Femur (tissue), 1 donor: ENCODE measurements at places on chromosomes 2 and 18.

- DNase-seq = no peak
Observed at GRCh38 chr2:168573128-168573903, 117.2 kb downstream of the CERS6 start.

DNA sequence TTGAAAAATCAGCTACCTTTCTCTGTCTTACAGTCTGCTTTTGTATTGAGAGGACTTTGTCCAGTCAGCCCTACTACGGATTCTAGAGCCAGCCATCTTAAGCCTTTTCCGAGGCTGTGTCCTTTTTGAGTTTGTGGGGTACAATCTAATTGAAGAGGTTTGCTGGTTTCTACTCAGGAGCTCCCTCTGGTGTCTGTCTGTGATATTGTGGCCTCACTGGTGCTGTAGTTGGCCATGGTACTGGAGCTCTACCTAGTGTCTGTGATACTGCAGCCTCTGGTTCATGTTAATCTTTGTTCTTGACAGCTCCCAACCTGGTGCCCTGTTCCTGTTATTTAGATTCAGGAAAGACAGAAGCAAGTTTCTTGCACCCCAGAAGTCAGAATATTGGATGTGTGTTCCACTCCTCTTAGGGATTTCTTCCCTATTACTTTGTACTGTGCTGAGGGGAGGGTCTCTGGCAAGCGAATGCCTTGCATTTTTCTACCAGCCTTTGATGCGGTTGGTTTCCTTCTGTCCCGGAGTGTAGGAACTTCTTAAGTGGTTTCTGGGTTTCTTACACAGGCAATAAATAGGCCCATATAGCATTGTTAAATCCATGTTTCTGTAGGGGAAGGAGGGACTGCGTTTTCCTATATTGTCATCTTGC, 78.5 kb downstream of the ACSL3 start:
- DNase-seq = peak; percentile 36

DNA sequence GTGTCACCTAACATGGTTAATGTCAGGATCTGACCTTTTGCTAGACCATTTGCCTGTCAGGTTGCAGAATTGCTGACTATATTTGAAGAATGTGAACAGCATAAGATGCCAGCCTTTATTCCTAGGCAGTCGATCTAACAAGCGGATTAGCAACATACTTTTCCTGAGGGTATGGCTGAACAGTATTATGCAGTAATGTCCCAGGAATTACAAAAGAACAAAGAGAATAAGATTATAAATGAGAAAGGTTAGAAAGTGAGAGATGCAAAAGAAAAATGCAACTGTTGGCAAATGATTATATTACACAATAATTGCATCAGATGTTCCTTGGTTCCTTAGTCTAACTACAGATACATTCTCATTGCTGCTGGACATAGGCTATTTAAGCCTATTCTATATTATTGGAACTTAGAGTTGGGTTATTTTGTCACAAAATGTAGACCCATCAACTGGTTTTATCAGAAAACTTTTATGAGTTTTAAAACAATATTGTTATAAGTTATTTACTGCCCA, 647.1 kb upstream of the CRIM1 start:
- DNase-seq = no peak

DNA sequence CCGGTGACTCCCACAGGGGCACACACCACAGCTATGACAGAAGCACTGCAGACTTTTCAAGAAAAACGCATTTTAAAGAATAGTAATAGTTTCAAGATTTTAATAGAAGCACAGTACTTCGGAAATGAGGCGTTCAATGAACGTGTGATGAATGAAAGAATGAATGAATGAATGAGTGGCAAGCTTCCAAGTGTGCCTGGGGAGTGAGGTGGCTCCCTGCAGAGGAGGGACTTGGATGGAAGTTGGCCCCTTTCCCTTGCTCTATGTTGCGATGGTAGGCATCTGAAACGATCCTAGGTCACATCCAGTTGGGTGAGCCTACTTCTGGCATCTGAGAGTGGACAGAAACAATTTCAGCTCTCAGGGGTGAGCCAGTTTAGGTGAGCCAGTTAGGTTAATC, 65.6 kb downstream of the NCKAP5 start:
- DNase-seq = no peak

DNA sequence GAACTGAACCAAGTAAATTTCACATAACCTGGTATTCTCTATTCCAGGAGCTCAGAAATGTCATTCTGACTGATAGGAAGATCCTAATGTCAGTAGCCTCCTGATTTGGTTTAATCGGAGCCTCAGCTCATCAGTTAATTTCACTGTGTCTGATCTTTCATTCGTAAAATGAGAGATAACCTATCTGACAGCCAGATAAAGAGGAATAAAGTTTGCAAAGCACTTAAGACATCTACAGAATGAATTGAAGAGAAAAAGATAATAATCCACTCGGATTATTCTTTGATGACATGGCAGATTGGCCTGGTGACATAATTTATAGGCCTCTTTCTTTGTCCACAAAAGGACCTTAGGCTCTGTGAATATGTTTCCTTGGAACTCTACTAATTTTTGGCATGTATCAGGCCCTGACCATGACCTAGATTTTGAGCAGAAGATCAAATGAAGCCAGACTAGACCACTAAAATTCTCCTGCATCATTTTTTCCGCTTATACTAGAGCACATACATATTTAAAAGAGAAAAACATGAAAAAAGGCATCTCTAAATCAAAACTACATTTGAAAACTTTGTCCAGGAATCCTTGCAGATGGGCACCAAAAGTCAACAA, 312.4 kb downstream of the MTX2 start:
- DNase-seq = no peak

DNA sequence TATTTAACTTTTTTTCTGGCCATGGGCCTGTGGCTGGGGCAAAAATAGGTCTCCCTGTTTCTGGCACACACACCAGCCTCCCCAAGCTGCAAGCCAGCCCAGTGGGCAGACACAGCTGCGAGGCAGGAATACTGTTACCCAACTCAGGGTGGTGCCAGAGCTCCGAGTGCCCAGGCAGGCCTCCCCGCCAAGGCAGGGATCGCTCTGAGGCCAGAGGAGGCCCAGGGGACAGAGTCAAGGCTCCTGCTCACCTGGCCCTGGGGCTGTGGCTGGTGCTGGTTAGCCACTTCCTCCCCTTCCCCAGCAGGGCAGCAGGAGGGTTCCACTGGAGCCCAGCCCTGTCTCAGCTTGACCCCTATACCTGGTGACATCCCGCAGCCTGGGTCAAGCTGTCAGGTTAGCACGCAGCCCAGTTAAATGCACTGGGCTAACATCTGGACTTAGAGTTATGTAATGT, 67.1 kb upstream of the EPAS1 start:
- DNase-seq = no peak

DNA sequence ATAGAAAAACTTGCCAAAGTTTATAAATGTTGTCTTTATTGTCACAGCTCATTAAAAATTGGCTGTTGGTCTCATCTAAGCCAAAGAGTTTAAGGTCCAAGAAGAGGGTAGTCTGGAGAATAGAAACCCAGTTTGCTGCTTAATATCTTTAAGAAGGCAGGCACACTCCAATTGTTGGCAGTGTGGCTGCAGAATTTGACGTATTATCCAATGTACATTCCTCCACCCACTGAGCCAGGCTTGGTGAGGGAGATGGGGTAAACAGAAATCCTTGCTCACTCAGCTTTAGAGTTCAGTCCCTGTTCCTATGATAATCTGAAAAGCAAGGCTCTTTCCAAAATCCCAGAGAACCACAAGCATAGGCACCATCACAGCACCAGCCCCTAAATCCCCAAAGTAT, 10.7 kb upstream of the ADD2 start:
- DNase-seq = no peak

GRCh38 chr2:223586261-223586660, 15.9 kb downstream of the SCG2 start:
- no peak for DNase-seq

- no peak for DNase-seq
Observed at GRCh38 chr2:164657129-164657528, 35.8 kb upstream of the GRB14 start.

DNA sequence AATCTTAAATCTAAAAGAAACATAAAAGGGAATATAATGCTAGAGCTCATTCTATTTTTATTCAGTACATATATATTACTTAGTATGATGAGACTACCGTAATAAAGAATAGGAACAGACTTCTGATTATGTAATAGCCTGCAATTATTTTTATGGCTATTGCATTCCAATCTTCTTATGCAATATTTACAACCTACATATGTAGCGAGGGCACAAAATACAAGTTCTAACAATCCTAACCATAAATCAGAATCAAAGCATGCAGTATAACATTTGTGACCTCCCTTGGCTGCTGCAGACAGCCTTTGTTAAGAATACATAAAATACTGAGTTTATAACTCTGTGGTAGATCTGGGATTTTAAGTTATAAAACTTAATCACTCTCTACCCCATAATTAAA, 177.6 kb downstream of the BABAM2 start:
- DNase-seq = no peak

GRCh38 chr18:60754413-60755009, 381.9 kb upstream of the MC4R start:
- DNase-seq = no peak

DNA sequence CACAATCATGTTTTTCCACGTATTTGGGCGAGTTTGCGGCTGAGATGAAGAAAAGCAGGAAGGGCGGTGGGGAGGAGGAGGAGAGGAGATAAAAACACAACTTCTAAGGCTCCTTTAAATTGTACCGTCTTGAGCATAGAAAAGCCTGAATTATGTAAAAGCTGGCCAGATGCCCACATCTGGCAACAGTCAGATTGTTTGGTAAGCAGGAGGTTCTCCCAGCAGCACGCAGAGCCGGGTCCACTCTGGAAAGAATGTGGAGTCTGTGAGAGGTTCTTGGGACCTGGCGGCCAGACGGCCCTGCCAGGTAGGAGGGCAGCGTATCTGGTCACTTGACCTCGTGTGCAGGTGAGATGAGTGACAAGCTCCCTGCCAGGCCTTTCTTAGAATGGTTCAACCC, 215.3 kb upstream of the APCDD1 start:
- peak; percentile 59 for DNase-seq

DNA sequence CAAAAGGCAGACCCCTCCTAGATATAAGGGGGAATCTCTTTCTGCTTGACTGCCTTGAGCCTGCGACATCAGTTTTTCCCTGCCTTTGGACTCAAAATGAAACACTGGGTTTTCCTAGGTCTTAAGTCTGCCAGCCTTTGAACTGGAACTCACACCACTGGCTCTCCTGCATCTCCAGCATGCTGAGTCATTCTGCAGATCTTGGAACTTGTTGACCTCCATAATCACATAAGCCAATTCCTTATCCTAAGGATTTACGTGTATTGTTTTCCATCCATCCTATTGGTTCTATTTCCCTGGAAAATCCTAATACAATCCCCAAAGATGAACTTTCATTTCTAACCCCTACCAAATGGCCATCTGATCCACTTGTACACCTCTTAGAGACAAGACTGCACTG, 88.0 kb downstream of the AFF3 start:
- DNase-seq = no peak

GRCh38 chr2:6580982-6581381, 284.7 kb downstream of the CMPK2 start:
- no peak for DNase-seq

DNA sequence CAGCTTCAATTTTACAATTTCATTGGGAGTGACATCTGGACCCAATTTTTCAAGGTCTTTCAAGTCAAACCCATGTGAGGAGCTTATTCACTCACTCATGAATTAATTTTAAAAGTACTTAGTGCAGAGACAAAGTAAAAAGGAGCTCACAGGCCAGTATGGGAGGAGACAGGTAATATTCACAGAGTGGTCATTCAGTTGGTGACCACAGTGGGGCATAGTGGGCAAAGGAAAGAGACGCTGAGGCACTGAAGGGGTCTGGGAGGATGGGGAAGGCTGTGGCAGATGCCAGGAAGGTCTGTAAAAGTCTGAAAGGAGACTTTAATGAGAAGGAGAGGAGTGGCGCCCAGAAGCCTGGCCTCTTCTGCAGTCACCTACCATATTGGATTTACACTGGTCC, 76.0 kb downstream of the CD8B2 start:
- no peak for DNase-seq

- no peak for DNase-seq
Observed at GRCh38 chr2:150468350-150468960, 19.0 kb downstream of the RND3 start.

DNA sequence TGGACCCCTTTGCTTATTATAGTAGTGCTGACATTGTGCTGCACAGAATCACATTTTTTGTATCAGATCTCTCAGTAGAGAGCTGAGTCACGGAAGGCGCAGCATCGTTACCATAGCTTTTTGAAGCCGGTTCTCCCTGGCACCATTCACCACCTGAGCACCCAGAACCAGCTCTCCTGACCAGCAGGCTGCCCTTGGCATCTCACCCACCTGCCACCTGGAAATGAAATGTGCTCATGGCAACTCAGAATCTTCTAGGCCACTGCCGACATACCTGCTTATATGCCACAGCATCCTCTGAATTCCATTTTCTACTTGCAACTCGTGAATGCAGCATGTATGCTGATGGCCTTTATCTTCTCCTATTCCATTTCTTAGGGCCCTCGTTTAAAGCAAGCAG, 62.7 kb downstream of the COA5 start:
- no peak for DNase-seq

DNA sequence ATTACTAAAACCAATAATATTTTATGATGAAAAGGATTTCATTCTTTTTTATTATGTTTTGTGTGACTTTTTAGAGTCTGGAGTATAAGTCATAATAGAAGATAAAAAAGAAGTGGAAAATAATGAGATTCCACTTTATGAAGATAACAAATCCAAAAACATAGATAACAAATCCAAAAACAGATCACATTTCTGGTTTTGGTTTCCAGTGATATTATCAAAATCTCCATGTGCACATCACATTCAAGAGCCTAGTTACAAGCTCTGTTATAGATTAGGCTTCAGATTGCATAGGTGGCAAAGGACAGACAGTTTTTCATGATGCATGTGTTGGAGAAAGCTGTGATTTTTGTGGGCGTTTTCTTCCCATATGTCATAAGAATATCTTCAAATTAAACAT, 648.2 kb downstream of the STK39 start:
- DNase-seq = no peak

DNA sequence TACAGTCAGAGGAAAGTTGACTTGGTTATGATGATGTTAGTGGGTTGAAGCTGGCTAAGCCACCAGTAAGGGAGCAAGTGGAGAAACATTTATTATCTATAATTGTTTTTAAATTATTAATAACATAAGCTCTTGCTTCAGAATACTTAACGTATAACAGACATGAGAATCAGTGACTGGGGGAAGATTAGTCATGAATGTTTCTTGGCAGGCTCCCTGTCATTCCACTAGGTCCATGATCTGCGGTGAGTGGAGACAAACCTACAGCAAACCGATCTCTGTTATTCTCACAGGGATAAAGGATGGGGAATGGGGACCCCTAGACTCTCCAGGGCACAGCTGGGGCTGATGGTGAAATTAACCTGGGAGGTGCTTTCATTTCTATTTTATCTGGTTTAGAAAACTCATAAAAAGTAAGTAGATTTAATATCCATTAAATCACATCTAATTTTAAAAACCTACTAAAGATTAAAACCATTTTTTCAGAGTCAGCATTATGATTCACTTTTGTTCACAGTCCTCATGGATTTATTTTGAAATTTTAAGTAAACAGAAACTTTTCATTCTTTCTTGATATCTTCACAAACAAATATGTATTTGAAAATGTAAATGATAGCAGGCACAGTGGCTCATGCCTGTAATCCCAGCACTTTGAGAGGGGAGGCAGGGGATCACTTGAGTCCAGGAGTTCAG, 420.3 kb downstream of the PTPRM start:
- no peak for DNase-seq
